ENCODE measurements at places on chromosomes 2 and 18.

DNA sequence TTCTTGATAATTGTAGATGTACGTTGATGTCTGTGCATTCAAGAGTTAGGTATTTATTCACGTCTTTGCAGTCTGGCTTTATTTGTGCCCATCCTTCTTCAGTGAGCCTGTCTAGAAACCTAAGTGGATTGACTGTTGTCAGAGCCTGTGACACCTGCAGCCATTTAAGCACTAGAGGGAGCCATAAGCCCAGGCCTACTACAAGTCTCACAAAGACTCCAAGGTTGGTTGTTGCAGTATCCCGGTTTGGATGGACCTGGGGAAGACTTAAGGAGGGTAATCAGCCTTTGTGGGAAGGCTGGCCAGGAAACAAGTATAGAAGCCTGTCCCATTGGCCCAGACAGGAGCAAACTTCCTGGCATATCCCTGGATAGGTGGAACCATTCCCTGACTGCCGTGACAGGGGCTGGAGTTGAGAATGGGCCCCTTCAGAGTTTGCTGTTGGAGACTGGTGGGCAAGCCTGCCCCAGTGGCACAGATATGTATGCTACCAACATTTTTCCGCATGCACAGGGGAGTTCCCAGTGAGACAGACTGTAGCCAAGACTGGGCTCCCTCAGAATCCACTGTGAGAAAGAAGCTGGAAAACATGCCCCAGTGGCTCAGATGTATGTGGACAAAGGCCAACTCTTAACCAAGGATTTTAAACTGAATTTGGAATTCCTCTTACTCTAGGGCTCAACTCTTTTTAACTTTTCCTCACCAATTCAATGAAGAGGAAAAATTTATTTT lies 9.3 kb upstream of the LRRC30 start:
- no peak for DNase-seq

DNA sequence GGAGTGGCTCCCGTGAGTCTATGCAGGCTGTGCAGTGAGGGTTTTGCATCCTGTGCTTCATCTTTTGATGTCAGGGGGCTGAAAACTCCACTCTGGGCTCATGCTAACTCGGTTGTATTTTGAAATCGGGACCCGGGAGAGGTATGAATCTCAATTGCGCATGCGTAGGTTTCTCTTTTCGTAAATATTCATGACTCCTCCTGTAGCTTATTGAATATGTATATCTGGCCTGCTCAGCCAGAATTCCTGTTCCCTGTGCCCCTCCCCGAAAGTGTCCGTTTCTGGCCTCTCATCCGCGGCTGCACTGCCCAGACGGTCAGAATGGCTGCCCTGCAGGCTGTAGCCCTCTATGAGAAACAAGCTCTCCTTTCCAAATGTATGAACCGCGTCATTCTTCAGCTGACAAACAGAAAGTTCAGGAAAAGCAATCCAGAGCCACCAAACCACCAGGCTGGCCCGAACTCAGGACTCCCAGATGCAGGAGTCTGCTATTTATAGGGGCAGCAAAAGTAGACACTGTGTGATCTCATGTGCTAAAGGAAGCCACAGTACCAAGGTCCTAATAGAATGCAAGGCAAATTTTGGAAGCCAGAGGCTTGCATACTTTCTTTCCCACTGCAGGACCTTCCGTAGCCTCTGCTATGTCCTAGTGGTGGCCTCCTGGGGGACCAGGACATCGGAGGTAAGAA lies 41.7 kb downstream of the AKAIN1 start:
- no peak for DNase-seq

- no peak for DNase-seq
These were observed 45.1 kb upstream of the CD226 start for GRCh38 chr18:69992776-69993175.

GRCh38 chr2:215973954-215974699 lies 39.2 kb downstream of the MREG start:
- no peak for DNase-seq

DNA sequence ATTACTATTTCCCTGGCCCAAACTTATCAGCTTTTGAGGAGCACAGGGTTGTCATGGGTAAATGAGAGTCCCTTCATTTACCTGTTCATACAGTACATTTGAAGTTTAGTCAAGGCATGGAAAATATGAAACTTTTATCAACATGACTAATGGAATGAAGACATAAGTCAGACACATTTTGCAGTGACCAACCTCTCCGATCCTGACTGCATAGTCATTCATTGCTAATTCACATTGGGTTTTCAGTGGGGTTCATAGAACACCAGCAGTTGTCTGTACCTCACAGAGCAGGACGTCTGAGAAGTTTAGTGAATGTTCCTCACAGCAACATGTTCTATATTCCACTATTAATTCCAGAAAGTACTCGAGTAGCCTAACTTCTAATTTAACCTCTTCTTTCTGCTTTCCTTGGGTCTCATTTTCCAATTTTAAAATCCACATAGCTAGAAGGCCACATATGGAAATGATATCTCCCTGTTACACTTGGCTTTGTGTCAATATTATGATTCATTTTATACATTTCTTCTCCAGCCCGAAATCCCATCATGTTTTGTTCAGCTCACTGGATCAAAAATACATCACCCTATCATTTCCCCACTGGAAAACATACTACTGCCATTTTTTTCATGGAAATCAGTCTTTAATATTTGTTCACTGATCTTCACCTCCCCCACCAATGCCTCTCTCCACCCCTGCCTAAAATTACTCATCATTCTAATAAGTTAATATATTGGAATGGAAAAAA lies 65.9 kb downstream of the CDH20 start:
- no peak for DNase-seq

DNA sequence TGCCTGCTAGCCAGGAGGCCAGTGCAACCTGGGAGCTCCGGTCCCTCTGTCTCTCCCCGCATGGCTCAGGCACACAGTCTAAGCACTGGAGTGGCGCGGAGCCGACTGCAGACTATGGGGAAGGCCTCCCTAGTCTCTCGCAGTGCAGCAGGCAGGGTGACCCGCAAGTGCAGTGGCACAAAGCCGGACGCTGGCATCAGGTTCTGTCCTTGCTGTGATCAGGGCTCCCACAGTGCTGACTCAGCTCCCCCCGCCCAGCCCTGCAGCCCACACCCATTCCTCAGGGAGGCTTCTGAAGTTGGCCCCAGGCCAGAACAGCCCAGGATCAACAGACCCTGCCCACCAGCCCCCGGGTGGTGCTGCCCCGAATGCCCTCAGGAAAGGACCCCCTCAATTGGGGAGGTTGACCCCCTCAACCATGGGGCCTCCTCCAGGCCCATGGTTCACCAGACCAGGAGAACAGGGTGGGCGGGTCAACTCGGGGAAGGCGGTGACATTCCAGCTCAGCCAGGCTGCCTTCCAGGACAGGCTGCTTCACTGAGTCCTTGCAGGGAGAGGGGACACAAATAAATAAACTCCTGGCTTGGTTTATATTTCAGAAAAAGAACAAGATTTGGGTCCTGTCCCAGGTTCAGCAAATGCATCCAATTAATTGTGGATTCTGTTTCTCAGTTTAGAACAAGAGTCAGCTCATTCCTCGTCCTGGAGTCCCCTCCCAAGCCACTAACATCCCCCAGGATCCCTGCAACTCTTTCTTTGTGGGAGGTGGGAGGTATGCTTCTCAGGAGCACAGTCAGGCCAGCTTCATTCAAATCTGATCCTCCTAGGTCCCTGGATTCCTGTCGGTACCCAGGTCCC lies 12.2 kb downstream of the BIN1 start:
- no peak for DNase-seq

DNA sequence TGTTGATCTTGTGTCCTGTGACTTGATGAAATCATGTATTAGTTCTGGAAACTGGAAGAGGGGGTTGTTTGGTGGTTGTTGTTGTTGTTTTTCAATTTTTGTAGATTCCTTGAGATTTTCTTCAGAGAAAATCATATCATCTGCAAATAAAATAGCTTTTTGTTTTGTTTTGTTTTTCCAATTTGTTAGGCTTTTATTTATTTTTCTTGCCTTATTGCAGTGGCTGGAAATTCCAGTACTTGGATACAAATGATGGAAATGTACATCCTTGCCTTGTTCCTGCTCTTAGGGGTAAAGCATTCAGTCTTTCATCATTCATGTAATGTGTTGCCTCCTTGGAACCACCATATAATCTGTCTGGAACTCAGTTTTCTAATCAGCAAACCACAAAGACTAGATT lies 50.3 kb upstream of the TRIB2 start:
- no peak for DNase-seq

- DNase-seq: no peak
These were observed 117.4 kb downstream of the LRATD1 start for GRCh38 chr2:14749884-14750283.

DNA sequence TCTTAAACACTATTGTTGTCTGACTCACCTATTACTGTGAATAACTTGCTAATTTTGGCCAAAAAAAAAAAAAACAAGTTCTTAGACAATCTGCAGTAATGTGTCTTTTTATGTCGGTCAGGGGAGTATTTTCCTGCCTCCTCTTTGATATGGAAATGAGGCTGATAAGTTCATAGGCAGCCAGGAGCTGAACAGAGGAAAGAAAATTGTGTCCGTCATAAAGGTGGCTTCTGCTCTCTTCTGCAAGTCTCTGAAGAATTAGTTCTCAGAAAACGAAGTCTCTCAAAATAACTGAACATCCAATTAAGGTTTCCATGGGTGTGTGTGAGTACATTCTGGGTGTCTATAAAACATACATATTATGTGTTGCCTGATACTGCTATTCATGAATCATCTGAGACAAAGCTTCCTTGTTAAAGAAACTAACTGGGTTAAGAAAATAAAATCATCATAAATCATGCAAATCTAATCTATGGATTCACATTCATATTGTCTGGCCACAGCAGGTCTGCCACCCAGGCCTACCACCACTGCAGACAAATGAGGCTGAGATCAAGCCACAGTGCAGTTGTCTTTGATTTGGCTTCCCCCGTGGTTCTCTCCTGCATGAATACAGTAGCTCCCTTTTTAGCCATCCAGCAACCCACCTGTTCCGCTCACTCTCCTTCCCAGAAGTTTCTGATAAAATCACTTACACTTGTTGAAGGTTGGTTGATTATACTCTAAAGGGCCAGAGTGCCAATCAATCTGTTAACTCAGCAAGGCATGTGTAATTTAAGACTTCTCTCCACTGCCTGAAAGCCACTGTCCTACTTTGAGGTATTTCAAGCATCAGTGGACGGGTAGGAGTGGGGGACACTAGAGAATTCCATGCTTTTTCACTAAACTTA lies 19.4 kb upstream of the SP5 start:
- DNase-seq: no peak

GRCh38 chr2:53260568-53260967 lies 507.0 kb upstream of the CHAC2 start:
- no peak for DNase-seq

DNA sequence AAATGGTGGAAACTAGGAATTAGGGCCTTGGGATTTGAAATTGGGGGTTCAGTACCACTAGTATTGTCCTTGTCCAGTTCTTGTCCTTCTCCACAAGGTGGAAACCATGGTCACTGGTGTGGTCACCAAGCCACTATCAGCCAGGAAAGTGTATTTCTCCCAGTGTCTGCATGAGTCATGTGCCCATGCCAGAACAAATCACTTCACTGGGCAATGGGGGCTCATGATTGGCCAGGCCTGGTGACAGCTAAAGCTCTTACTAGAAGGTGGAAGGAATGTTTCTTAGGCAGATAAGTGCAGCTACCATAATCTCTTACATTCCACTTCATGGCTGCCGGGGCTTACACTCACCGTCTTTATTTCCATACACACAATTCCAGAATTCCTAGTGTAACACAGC lies 124.8 kb upstream of the TACR1 start:
- no peak for DNase-seq

- DNase-seq: no peak
These were observed 83.6 kb downstream of the CCDC85A start for GRCh38 chr2:56267415-56267788.

DNA sequence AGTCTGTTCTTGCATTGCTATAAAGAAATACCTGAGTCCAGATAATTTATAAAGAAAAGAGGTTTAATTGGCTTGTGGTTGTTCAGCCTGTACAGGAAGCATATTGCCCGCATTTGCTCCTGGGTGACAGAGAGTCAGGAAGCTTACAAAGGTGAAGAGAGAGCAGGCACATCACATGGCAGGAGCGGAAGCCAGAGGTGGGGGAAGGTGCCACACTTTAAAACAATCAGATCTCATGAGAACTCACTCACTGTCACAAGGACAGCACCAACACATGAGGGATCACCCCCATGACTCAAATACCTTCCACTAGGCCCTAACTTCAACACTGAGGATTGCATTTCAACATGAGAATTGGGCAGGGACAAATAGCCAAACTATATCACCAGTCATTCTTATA lies 124.8 kb upstream of the COL5A2 start:
- DNase-seq: no peak

GRCh38 chr2:156437931-156438410 lies 1.8 kb downstream of the GPD2 start:
- DNase-seq: no peak

- DNase-seq: no peak
These were observed 101.0 kb downstream of the EVA1A start for GRCh38 chr2:75459565-75460310.

Measured in stimulated activated naive B cell treated with anti-CD40 and anti-IgM and Interleukin-4, amounts not matched to agents 10 μg/mL and 1 μg/mL and 100 μg/mL, for 72 hours (primary cell).